GM03348 (cell line): ENCODE measurements at places on chromosomes 2 and 18.
A peak's percentile ranks its signal among the peaks of the same experiment; 100 is the strongest.

GRCh38 chr2:170846314-170846713, 29.6 kb downstream of the GAD1 start:
- no peak for DNase-seq

DNA sequence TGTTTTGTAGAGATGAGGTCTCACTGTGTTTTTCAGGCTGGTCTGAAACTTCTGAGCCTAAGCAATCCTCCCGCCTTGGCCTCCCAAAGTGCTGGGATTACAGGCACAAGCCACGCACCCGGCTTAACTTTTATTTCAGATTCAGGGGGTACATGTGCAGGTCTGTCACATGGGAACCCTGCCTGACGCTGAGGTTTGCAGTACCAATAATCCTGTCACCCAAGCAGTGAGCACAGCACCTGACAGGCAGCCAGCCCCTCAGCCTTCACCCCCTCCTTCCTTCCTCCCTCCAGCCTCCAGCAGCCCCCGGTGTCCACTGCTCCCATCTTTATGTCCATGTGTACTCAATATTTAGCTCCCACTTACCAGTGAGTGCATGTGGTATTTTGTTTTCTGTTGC, 46.0 kb upstream of the RPL31 start:
- no peak for DNase-seq

GRCh38 chr2:120739438-120740090, 3.9 kb downstream of the GLI2 start:
- no peak for DNase-seq

DNA sequence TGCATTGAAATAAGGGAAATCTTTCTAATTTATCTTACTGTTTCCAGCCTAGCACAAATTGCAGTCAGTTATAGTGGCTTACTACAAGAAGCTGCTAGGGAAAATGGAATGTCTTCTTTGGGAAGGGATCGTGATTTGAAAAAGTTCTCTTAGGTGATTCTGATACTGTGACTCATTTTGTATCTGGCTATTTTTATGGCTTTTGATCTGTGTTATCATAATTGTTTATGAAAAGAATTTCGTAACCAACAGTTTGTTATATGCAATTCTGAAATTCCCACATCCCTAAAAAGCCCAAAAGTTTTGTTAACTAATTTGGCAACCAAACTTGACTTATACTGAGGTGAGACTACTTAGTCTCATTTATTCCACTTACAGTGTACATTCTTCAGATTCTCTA, 12.4 kb downstream of the PTPN4 start:
- no peak for DNase-seq

GRCh38 chr2:196391149-196391479, 219.7 kb upstream of the STK17B start:
- no peak for DNase-seq

DNA sequence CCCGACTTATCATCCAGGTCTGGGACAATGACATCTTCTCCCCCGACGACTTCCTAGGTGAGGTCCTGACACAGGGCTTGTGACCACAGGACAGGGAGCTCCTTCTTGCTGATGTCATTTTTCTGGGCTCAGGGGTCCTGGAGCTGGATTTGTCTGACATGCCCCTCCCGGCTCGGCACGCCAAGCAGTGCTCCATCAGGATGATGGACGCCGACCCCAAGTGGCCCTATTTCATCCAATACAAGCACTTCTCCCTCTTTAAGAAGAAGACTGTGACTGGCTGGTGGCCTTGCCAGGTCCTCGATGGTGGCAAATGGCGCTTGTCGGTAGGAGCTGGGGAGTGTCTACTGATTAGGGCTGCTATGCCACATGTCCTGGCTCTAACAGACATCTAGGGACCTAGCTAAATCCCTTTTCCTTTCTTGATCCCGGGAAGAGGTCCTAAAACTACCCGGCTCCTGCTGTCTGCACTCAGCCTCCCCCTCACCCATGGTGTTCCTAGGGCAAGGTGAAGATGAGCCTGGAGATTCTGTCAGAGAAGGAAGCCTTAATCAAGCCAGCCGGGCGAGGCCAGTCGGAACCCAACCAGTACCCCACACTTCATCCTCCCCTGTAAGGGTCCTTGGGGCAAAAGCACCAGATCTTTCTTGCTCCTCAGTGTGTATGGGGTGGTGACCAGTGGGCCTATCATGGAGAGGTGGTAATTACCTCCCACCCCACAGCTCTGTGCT, 36.7 kb downstream of the LMAN2L start:
- no peak for DNase-seq

- DNase-seq, result no peak
Observed at GRCh38 chr2:20624156-20624883, 26.6 kb downstream of the HS1BP3 start.

DNA sequence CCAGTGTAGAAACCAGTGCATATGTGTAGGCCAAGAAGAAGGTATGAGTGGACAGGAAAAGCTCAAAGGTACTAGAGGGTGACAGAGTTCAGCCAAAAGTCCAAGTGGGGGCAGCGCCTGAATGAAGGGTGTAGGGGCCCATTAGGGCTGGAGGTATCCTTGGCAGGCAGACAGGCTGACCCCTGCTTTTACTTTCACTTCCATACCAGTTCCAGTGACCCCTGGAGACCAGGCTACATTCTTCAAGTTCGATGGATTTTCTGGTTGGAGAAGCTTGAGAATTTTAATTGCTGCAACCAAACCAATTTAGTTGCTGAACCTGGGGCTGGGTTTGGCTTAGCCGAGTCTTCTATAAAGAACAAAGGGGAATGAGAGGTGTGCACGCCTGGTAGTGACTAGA, 42.3 kb upstream of the MRPL33 start:
- no peak for DNase-seq

- no peak for DNase-seq
Observed at GRCh38 chr2:8566774-8567468, 114.9 kb upstream of the ID2 start.

DNA sequence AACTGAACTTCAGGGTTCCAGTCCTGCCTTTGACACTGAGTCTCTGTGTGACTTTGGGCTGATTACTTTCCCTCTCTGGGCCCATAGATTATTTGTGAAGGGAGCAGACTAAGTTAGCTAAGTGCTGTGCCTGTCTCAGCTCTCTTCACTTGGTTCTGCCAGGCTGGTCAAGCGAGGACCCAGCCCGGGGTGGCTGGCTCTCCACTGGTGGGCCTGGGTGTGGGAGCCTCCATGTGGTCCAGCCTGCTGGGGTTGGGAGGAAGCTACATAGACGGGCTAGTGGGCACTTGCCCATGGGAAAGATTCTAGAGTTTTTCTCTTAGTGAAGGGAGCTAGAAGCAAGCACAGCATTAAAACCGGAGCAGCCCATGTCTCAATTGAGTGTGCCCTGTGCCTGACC, 59.0 kb downstream of the DYSF start:
- no peak for DNase-seq

GRCh38 chr2:172701250-172701649, 34.4 kb upstream of the RAPGEF4 start:
- peak; percentile 75 for DNase-seq

DNA sequence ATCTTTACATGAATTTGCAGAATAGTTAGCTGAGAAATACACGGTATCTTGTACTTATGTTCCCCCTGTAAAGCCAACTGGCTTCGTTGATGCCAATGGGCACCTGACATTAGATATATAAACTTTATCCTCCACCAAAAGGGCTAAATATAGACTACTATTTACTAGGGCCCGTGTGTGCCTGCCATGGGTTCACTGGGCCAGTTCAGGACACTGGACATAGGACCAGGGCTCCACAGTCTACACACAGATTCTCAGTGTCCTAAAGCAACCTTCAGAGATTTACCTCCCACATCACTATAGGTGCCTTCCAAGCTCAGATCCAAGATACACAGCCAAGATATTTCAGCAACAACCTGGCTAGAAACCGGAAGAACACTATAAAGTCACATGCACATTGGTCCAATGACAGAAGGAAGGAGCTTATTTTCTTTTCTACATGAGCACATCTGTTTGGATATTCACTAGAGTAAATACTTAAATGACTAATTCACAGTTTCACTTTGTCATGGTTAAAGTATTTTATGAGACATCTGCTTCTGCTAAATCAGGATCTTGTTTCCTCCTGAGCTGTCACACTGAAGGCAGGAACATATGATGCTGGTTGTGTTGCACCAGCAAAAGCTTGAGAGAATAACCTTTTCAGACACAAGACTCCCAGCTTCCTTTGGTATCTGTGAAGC, 95.1 kb downstream of the MYO5B start:
- peak; percentile 13 for DNase-seq

GRCh38 chr2:600542-601386, 76.4 kb downstream of the TMEM18 start:
- no peak for DNase-seq

- DNase-seq, result no peak
Observed at GRCh38 chr2:56207760-56208159, 24.0 kb downstream of the CCDC85A start.

DNA sequence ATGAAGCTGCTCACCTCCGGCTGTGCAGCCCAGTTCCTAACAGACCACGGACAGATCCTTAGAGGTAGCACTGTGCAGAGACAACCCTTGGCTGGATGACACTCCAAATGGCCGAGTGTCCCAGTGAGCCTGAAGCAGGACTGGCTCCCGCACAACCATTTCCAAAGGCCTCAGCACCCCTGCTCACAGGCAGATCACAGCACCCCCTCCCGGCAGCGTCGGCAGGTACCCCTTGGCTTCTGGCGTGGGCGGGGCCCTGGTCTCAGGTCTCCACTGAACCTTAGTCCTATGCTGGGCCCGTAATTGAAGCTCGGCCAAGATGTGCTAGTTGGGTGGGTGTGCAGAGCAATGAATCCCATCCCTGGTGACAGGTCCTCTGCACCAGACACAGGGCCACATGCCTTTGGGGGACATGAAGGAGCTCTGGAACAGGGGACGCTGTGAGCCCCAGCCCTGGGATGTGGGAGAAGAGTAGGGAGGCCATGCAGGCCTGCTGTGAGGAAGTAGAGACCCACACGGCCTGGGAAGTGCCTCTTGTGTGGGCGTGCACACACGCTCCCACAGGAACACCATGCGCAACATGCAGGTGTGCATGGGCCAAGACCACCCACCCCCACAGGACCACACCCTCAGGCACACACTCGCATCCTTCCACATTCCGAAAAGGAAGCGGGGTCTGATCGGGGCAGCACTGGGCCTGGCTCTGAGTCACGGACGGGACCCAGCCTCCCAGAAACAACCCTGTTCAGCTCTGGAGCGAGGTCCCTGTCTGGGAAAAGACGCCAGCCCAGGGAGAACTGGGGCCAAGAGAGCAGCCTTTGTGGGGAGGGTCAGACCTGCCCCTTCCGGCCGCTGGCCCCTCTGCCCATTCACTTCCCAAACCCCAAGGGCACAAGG, 2.8 kb downstream of the DUSP2 start:
- no peak for DNase-seq

DNA sequence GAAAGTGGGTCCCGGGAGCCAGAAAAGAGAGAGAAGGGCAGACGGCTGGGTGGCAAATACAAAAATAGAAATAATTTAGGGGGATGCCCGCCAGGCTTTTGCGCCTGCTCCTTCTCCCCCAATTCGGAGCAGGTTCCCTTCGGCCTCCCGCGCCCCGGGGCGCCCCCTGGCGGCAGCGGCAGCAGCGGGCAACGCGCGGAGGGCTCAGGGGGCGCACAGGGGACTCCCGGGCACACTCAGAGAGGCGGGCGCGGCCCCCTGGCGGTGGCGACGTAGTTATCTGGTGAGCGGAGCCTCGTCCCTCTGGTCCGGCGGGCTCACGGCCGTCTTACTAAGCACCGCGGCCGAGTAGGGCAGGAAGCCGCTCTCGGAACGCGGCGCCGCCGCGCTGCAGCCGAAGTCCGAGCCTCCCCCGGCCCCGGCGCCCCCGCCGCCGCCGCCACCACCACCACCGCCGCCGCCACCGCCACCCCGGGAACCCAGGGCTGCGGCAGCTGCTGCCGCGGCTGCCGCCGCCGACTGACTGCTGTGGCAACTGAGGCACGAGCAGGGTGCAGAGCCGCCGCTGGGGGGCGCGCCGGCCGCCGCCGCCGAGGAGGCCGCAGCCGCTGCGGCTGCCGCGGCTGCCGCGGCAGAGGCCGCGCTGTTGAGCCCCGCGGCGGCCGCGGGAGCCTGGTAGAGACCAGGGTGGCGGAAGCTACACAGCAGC, 3.8 kb downstream of the EVX2 start:
- peak; percentile 85 for DNase-seq

DNA sequence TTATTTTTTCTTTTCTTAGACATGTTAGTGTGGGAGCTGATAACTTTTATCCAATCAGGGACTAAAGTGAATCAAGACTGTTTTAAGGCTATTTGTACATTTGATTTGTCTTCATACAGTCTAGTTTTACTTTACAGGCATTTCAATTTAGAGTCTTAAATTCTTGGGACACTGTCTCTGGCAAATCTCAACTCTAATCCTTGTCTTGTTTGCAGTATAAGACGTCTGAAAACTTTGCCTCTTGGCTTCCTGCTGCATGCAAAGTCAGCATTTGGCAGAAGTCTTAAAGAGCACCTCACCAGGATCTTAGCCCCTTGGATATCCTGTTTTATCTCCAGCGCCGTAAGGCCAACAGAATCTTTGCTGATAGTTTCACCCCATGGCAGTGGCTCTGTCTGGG, 30.3 kb downstream of the SPOPL start:
- no peak for DNase-seq

DNA sequence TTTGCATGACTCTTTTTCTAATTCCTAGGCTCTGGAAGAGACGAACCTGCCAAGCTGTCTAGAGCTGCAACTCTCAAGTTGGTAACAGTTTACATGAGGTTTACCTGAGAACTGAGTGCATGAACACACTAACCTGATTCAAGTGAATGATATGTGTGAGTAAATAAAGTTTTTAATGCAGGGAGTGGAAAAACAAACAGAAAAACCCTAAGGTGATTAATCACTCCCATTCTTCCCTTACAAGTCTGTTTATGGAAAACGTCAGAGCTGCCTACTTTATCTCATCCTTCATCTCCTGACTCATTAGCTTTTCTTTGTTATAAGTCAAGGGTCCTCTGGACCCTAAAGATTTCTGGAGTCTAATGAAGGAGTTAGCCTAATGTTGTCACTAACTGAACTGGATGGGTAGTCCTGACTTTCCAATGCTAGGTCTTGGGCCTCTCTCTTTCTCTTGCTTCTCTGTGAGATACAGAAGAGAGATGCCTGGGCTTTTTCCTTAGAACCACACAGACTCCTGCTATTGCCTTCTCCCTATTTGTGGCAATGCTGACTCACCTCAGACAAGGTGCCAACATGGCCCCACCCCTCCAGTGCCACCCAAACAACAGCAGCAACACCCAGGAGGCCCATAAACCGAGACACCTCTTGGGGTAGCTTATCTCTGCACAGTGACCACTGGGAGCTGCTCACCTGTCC, 952.4 kb downstream of the EPHA4 start:
- no peak for DNase-seq
